Effector CD4-positive, alpha-beta T cell (primary cell): ENCODE measurements at places on chromosomes 6 and 20.

DNA sequence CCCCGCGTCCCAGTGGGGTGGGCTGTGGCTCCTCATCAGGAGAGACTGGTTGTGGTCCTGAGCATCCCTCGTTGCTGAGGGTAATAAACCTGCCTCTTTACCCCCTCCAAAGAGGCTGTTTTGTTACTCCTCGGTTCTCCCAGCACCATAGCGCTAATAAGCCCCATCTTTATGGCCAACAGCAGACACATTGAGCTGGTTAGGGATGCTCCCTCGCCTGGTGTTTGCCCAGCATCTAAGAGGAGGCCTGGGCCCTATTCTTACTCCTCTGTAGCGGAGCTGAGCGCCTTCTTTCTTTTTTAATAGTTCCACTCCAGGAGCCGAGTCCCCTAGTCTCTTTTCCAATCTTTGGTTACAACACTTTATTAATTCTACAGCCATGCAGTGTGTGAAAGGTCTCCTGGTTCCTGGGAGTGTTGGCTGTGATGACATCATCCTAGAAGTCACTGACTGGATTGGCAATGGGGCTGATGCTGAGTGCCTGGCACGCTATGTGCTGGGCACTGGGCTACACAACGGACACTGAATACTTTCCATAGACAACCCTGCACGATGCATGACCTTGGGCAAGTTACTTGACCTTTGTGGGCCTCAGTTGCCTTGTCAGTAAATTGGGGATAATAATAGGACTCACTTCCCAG is 50.6 kb upstream of the CCDC167 start:
- DNase-seq = no peak

- DNase-seq = no peak
These were observed 18.0 kb downstream of the CDH26 start for GRCh38 chr20:59976156-59976782.

DNA sequence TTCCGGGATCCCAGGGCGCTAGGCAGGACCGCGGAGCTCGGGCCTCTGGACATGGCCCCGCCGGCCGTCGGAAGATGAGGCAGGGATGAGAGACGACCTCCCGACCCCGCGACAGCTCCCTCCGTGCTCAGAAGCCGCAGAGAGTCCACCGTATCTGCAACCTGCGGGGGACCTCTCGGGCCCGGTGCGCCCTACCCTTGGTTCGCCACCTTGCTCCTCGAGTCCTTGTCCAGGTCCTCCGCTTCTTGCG is 301 bp downstream of the PPP1R3D start:
- no peak for DNase-seq

GRCh38 chr20:63979229-63979556 is 249 bp downstream of the SAMD10 start:
- DNase-seq = no peak

- no peak for DNase-seq
These were observed 72.1 kb downstream of the KHDC1L start for GRCh38 chr6:73152966-73153757.

GRCh38 chr6:53593001-53593488 is 48.1 kb upstream of the GCLC start:
- DNase-seq = no peak

- DNase-seq = no peak
These were observed 50.1 kb upstream of the ASF1A start for GRCh38 chr6:118843685-118844390.

DNA sequence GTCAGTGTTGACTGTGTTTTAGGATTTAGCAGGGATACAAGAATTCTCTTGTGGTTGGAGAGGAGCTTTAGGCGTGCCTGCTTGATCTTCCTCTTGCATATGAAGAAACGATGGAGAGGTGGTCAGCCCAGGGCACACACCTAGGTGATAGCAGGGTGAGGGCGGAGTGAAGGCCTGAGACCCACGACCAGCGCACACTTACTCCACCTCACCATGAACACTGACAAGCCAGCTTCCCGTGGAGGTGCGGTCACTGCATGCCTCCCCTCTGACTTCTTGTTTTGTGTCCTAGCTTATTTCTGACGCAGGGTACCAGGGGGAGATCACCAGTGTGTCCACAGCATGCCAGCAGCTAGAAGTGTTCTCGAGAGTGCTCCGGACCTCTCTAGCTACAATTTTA is 8.1 kb downstream of the NELFCD start:
- no peak for DNase-seq

- no peak for DNase-seq
These were observed 12.4 kb upstream of the PTPRK start for GRCh38 chr6:128532827-128533226.

DNA sequence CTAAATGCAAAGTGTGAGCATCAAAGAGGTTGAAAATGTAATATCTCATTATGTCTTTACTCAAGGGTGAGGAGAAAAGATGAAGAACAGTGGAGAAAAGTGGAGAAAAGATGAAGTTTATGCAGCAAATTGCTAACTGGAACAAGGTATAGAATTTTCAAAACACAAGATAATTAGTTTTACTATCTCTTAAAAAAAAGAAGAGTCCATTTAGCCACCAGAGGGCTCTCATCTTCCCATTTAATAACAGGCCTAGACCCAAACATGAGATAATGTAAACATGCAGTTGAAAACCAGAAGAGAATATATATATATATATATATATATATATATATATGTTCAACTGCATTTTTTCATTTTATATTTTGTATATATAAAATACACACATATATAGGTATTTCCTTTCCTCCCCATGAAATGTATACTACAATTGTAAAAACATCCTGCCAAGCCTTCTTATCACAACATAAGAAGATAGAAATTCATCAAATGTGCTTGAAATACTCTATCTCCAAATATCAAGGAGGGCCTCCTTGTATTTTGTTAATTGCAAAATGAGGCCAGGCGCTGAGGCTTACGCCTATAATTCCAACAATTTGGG is 78.4 kb downstream of the ADTRP start:
- DNase-seq = no peak

- no peak for DNase-seq
These were observed 19.9 kb upstream of the CRIP3 start for GRCh38 chr6:43328528-43328927.

GRCh38 chr6:163956571-163957407 is 542.3 kb downstream of the QKI start:
- DNase-seq = peak; percentile 17

- no peak for DNase-seq
These were observed 93.3 kb downstream of the SNX5 start for GRCh38 chr20:17875106-17875980.

- no peak for DNase-seq
These were observed 86.7 kb upstream of the EMILIN3 start for GRCh38 chr20:41453010-41453950.

DNA sequence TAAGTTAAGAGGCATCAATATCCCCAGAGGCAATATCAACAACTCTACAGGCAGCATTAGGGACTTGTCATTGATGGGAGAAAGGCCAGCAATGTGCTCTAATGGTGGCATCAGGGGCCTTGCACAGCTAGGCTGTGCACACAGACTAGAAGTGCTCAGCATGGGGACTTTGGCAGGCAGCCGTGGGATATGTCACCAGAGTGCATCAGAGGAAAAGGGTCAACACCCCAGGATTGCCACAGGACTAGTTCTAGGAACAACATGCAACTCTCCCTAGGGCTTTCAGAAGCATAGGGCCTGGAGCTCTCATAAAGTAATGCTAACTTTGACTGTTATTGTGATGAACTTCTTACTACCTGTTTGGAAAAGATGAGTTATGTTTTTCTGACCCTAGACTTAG is 32.2 kb upstream of the OSTM1 start:
- DNase-seq = no peak

DNA sequence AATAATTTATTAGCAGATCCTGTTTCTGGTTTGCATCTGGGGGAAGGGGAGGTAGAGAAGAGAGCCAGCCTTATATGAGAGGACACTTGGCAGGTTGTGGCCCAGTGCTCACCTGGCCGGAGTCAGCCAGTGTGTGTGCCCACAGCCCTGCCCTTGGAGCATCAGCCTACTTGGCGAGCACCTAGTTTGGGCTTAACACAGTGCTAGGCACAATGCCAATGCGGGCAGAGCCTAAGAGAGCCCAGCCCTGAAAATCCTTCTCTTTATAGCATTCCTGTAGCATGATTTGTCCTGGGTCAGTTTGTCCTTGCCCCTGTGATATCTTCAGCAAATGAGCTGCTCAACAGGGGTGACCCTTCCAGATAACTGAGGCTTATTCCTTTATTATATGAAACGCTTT is 73.0 kb downstream of the SLX4IP start:
- no peak for DNase-seq

- DNase-seq = no peak
These were observed 793 bp downstream of the GMPR start for GRCh38 chr6:16238963-16239797.

DNA sequence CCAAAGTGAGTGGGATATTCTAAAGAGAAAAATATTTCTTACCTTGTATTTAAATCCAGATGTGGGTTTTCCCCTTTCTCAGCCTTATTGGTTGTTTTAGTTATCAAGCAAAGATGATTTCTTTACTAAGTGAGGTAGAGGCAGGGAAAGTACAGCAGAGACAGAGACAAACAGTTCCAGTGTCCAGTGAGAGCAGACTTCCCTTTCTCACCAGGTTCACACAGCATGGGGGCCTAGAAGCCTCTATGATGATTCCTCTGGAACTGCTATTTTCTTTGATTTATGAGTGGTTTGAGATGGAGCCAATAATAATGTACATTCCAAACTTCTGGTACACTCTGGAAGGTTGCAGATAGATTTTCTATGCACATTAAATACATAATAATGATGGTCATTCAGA is 234.0 kb upstream of the MARCKS start:
- no peak for DNase-seq

DNA sequence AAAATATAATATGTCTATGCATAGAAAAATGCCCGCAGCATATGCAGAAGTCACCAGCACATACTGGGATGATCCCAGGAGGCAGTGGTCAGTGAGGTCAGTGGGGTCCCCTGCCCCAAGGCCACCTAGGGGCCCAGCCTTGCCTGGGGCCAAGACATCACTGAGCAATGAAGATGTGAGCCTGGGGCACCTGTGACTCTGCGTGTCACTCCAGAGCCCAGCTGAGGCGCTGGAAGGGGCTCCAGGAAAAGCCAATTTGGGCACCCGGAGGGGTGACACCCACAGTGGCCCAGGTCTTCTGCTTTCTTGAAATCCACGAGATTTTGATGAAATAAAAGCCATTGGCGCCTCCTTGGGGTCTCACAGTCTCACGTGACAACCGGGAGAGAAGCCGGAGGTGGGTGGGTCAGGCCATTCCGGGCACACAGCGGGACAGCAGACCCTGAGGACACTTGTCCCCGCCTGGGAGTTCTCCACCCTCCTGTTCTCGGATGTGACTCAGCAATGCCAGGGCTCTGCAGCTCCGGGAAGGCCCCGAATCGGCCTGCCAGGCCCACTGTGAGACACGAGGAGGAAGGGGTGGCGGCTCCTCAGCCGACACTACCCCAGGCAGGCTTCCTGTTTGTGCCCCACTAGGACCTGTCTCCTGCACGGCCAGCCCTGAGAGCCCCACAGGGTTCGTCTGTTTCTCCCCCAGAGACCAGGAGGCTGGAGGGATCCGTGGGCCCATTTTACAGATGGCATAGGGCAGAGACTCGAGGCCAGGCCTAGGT is 24.4 kb upstream of the SLCO4A1 start:
- peak; percentile 28 for DNase-seq

DNA sequence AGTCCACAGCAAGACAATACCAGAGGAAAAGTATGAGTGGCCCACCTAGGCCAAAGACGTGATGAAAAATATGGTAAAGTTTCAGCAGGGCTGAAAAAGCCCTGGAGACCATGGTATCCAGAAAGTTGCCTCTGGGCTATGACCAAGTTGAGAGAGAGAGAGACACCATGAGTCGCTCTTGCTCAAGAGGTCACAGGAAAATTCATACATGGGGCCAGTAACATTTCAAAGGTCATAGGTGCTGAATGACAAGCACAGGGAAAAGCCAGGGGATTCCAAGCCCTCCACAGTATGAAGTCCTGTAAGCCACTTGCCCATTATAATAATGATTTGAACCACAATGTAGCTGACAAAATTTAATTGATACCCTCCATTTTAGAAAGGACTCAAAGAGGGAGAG is 657.7 kb upstream of the CITED2 start:
- no peak for DNase-seq

DNA sequence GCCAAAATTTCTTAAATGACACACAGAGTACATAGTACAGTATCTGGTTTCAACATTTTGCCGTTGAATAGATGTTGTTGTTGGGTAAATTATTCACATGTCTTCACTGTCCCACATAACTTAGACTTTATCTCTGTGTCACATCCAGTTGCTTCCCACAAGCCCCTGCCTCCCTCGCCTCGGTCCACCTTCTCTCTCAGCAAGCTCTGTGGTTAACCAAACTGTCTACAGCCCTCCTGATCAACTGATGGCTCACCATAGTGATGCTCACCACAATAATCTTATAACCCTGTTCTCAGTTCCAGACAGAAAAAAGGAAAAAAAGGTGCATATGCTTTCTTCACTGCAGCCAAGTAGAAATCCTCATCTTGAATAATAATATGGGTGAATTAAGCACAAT is 23.0 kb downstream of the IL17F start:
- no peak for DNase-seq

DNA sequence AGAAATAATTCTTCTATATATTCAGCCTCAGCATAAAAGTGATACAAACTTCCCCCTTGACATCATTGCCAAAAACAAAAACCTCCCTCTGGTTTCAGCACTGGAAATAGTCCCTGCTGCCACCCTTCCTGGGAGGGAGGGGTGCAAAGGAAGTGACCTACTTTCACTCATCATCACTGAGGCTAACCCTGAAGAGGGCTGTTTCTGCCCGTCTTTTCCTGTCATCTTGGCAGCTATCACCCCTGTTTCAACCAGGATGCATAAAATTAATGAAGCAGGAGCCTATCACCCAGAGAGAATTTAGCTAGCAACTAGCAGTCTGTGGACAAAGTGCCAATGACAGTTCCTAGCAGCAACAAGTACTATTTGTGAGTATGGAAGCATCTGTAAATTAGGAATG is 397.8 kb downstream of the LAMA2 start:
- peak; percentile 13 for DNase-seq

DNA sequence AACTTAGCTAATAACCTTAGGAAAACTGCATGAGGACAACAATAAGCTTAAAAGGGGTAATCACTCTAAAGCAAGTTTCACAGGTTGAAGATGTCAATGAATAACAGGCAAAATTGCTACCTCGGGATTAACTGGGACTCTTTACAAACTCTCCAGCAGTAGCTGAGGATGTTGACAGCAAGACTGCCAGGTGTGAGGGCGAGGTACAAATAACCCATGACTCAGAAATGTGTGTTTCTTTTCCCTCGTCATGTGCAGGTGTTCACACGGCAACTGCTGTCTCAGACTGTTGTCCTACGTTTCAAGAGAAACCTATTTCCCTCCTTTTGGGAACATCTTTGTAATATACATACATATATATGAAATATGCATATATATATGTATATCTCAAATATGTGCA is 15.9 kb downstream of the BCAS1 start:
- no peak for DNase-seq
